Liver (tissue), 10 donors: ENCODE measurements at places on chromosomes 3 and 15. TPM values are rescaled to one million over a fixed set of nuclear protein-coding genes. Genes with fewer than 3 reads are reported as not detected.

DNA sequence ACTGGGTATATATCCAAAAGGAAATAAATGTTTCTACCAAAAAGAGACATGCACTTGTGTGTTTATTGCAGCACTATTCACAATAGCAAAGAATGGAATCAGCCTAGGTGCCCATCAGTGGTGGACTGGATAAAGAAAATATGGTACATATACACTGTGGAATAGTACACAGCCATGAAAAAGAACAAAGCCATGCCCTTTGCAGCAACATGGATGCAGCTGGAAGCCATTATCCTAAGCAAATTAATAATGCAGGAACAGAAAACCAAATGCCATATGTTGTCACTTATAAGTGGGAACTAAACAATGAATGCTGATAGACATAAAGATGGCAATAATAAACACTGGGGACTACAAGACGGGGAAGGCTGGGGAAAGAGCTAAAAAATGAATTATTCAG lies 102.9 kb downstream of the RPL39L start:
- no peaks in the 10 kb centered on the region for H3K36me3 ChIP-seq
- no peak for DNase-seq
- H3K27ac ChIP-seq: no peak overlapping the region
- no peak overlapping the region for H3K4me3 ChIP-seq
- no peaks in the 10 kb centered on the region for H3K27me3 ChIP-seq
- peaks cover 10% of the 10 kb centered on the region for H3K4me1 ChIP-seq

The C3orf49 gene
- not detected for polyA plus RNA-seq

- H3K27me3 ChIP-seq: no peaks in the 10 kb centered on the region
- no peak overlapping the region for H3K4me3 ChIP-seq
- peaks cover 7% of the 10 kb centered on the region for H3K36me3 ChIP-seq
- no peak overlapping the region for H3K27ac ChIP-seq
- DNase-seq: no peak
Observed at GRCh38 chr3:196920733-196921132, 21.6 kb downstream of the NCBP2 start.

The PRTG gene
- polyA plus RNA-seq: 0.05 TPM

The PLS1 gene
- 7.9 TPM for polyA plus RNA-seq

The MNS1 gene
- polyA plus RNA-seq: 0.45 TPM

The CADPS gene
- 0.05 TPM for polyA plus RNA-seq

The MESP2 gene
- polyA plus RNA-seq: 0.03 TPM

The REC114 gene
- polyA plus RNA-seq: not detected

- no peaks in the 10 kb centered on the region for H3K4me1 ChIP-seq
- no peaks in the 10 kb centered on the region for H3K36me3 ChIP-seq
- H3K27ac ChIP-seq: no peak overlapping the region
- no peak overlapping the region for H3K4me3 ChIP-seq
- DNase-seq: no peak
- H3K27me3 ChIP-seq: no peaks in the 10 kb centered on the region
Observed at GRCh38 chr3:154842536-154842935, 237.6 kb upstream of the MME start.

DNA sequence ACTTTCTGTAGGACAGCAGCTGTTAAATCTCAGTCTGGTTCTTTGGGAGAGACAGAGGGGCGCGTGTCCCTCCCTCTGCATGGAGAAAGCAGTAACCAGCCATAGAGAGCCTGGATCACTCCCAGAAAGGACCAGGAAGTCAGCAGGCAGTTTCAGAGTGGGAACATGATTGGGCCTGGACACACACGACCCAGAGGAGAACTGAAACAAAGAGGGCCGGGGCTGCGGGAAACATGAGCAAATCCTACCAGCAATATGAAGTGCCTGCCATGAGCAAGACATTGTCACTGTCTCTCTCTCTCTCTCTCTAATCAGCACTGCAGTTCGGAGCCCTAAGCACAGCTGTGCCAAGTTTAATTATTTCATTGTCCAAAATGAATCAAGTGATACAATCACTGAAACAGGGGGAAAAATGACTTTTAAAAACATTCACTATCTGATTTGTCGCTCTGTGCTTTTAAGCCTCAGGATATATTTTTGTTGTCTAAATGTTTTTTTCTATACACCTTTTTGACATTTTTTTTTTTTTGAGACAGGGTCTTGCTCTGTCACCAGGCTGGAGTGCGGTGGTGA lies 17.6 kb downstream of the MUC13 start:
- H3K27ac ChIP-seq: no peak overlapping the region
- H3K4me1 ChIP-seq: peaks cover 4% of the 10 kb centered on the region
- H3K36me3 ChIP-seq: no peaks in the 10 kb centered on the region
- no peak for DNase-seq
- H3K4me3 ChIP-seq: no peak overlapping the region

- H3K27me3 ChIP-seq: no peaks in the 10 kb centered on the region
- H3K36me3 ChIP-seq: no peaks in the 10 kb centered on the region
- no peak overlapping the region for H3K27ac ChIP-seq
- H3K4me3 ChIP-seq: no peak overlapping the region
- no peak for DNase-seq
Observed at GRCh38 chr3:16251316-16252085, 13.2 kb downstream of the DPH3 start.

The BFSP2 gene
- 0.42 TPM for polyA plus RNA-seq

The DGKG gene
- polyA plus RNA-seq: 0.84 TPM

GRCh38 chr3:56368846-56369245 lies 99.4 kb downstream of the ERC2 start:
- H3K27me3 ChIP-seq: no peaks in the 10 kb centered on the region
- H3K4me3 ChIP-seq: no peak overlapping the region
- no peak overlapping the region for H3K27ac ChIP-seq
- no peak for DNase-seq
- no peaks in the 10 kb centered on the region for H3K36me3 ChIP-seq

The CFAP100 gene
- polyA plus RNA-seq: not detected

The GOLGA8H gene
- polyA plus RNA-seq: not detected

The CCDC54 gene
- 0.21 TPM for polyA plus RNA-seq

DNA sequence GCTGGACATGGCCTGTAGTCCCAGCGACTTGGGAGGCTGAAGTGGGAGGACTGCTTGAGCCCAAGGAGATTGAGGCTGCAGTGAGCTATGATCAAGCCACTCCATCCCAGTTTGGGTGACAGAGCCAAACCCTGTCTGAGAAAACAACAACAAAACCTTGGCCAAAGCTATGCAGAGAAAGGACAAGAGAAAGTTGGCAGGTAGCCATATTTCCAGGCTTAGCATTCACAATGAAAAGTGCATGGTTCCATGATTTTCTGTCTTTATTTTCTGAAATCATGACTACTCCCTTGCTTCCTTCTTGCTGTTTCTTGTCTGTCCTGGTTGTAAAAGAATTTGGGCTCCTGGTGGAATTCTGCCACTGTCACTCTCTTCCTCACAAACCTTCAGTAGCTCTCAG lies 284.6 kb upstream of the C2CD4B start:
- H3K27ac ChIP-seq: no peak overlapping the region
- H3K36me3 ChIP-seq: no peaks in the 10 kb centered on the region
- H3K4me1 ChIP-seq: no peaks in the 10 kb centered on the region
- no peak for DNase-seq

The RARB gene
- polyA plus RNA-seq: 2.1 TPM

- no peak overlapping the region for H3K4me3 ChIP-seq
- H3K36me3 ChIP-seq: no peaks in the 10 kb centered on the region
- peaks cover 5% of the 10 kb centered on the region for H3K4me1 ChIP-seq
- H3K27me3 ChIP-seq: no peaks in the 10 kb centered on the region
Observed at GRCh38 chr3:172085557-172085895, 46.1 kb downstream of the FNDC3B start.

The SH3BP5 gene
- 3.5 TPM for polyA plus RNA-seq

DNA sequence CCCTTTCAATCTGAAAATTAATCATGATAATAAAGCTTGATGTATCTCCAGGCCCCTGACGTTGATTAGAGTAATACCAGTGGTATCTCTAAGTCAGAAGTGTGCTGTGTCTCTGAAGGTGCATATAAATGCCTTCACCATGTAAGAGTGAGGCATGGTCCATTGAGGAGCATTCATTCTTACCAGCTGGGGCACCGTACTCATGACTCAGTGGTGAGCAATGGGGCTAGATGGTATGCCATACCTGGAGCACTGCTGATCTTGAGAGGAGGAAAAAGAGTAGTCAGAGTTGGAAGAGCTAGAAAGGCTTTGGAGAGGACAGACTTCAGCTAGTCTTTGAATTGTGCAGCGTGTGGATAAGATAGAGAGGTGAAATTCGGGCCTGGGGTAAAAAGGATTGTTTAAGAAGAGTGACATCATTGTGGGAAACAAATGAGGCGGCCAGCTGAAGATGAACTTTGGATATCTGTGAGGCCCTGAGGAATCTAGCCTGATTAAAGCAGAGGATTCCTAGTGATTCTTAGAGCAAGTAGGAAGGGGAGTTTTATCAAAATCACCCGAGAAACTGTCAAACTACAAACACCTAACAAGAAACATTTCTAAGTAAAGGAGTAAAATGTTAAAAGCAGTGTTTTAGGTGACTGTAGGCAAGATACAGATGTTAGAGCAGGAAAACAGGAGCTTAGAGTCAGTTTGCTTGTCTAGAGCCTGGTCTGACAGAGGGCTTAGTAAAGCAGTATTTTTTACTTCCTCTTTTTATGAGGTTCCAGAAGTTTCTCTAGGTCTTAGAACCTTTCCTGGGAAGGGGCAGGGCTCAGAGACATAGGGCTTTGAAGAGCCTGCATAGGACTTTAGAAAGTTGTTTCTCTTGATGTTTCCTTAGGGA lies 13.6 kb downstream of the TMOD3 start:
- no peak for DNase-seq
- H3K4me1 ChIP-seq: peaks cover 7% of the 10 kb centered on the region
- no peak overlapping the region for H3K4me3 ChIP-seq
- no peaks in the 10 kb centered on the region for H3K27me3 ChIP-seq

GRCh38 chr15:99556011-99556410 lies 9.8 kb upstream of the MEF2A start:
- H3K36me3 ChIP-seq: no peaks in the 10 kb centered on the region
- H3K27ac ChIP-seq: no peak overlapping the region
- H3K4me1 ChIP-seq: no peaks in the 10 kb centered on the region
- no peaks in the 10 kb centered on the region for H3K27me3 ChIP-seq
- DNase-seq: no peak

DNA sequence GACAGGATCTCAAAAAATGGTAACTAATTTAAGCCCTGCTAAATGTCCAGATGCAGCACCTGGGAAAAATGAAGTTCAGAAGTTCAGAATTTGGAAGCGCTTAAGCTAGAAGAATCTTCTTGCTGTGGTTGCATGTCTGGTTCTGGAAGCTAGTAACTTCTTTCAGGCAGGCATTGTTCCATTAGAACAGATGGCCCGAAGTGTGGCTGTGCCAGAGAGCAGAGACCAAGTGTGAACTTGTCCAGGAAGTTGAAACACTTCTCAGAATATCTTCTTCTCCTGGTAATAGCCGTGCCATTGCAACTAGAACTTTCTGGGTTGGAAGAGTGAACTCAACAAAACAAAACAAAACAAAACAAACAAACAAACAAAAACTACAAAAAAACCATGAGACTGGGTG lies 80.0 kb downstream of the MITF start:
- no peaks in the 10 kb centered on the region for H3K27me3 ChIP-seq
- DNase-seq: no peak
- no peak overlapping the region for H3K4me3 ChIP-seq
- no peaks in the 10 kb centered on the region for H3K4me1 ChIP-seq
- H3K27ac ChIP-seq: no peak overlapping the region
- no peaks in the 10 kb centered on the region for H3K36me3 ChIP-seq

GRCh38 chr15:68609629-68610028 lies 30.8 kb downstream of the CORO2B start:
- no peak for DNase-seq
- H3K36me3 ChIP-seq: no peaks in the 10 kb centered on the region
- no peaks in the 10 kb centered on the region for H3K4me1 ChIP-seq
- no peaks in the 10 kb centered on the region for H3K27me3 ChIP-seq
- no peak overlapping the region for H3K27ac ChIP-seq
- no peak overlapping the region for H3K4me3 ChIP-seq

DNA sequence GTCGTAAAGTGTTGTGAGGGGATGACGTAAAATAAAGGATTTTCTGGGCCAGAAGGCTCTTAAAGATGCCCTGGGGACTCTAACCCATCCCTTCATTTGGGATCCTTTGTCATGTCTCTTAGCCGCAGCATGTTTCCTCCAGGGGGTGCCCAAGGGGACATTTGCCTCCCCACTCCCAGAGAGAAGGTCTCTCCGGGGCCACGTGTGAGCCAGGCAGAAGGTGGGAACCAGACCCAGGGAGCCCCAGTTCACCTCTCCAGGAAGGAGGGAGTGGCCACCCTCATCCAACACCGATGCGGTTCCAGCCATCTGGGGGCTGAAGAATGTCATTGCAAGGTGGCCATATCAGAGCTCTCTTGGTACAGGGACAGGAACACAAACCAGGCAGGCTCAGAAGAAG lies 25.2 kb downstream of the ST8SIA2 start:
- H3K27ac ChIP-seq: no peak overlapping the region
- H3K4me1 ChIP-seq: no peaks in the 10 kb centered on the region
- no peaks in the 10 kb centered on the region for H3K36me3 ChIP-seq
- no peak for DNase-seq
- peaks cover 5% of the 10 kb centered on the region for H3K27me3 ChIP-seq

DNA sequence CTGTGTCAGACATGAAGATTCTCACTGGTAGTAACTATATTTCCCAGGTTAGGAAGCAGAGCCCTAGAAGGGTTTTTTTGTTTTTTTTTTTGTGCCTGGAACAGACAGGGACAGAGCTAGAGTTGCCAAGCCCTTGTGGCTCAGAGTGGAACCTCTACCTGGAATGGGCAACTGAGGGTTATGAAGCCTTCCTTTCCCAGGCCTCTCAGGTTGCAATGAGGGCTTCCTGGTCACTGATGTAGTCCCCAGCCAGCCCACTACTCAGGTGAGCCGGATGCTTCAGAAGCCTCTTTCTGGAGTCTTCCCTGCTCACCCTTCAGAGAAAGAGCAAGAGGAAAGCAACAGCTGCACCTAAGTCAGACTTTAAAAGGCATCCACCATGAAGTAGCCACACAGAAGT lies 48.8 kb upstream of the MANF start:
- H3K36me3 ChIP-seq: no peaks in the 10 kb centered on the region
- DNase-seq: no peak
- no peak overlapping the region for H3K4me3 ChIP-seq

DNA sequence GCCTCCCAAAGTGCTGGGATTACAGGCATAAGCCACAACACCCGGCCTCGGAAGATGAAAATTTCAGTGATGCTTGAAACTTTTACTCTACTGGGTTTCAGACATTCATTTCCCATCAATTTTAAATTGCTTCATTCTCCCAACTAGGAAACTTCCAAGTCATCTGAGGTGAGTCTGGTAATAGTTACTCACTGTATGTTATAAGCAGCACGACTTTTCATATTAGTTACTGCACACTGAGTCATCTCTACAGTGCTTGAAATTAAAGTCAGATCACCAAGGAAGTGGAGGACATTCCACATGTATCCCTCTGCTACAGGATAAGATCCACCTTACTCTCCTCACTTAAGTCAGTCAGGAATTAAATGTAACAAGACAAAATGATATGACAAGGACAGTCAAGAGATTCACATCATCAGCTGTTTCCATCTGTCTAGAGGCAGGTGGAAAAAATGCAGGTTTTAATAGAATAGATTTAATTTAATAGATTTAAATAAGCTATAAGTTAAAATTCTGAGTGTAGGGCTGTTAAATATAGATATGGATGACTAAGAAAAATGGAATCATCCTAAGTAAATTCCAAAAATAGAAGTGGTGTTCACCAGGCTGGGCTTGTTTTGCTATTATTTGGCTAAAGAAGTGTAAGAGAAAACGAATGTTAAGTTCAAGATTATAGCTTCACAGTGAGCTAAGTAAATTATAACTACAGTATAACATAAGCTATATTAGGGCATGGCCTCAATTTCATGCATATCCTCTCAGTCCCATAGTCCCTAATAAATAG lies 104.4 kb downstream of the TMCO5A start:
- H3K27me3 ChIP-seq: no peaks in the 10 kb centered on the region
- no peaks in the 10 kb centered on the region for H3K36me3 ChIP-seq
- DNase-seq: no peak
- no peaks in the 10 kb centered on the region for H3K4me1 ChIP-seq
- no peak overlapping the region for H3K27ac ChIP-seq

The CYP8B1 gene
- polyA plus RNA-seq: 218 TPM
